ENCODE measurements at places on chromosomes 2 and 18.
A peak's percentile ranks its signal among the peaks of the same experiment; 100 is the strongest.

DNA sequence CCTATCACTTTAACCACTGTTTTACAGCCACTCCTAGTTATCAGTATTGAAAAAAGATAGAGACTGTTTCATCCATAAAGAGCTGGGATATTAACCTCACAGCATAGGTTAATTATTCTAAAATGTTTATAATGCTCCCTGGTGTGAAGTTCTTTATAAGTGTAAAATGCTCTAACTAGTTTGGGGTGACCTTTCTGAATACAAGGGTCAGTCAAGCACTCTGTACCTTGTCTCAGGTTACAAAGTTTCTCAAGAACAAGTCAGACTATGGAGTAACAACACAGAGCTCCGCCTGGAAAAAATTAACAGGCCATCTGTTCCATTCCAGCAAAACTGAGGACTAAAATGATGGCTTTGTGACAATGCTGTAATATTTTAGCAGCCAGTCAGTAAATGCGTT lies 107.4 kb downstream of the NOL4 start:
- no peak for ATAC-seq

GRCh38 chr2:204436230-204436629 lies 109.0 kb upstream of the PARD3B start:
- no peak for ATAC-seq

GRCh38 chr2:241033336-241033987 lies 35.0 kb downstream of the SNED1 start:
- ATAC-seq: no peak

DNA sequence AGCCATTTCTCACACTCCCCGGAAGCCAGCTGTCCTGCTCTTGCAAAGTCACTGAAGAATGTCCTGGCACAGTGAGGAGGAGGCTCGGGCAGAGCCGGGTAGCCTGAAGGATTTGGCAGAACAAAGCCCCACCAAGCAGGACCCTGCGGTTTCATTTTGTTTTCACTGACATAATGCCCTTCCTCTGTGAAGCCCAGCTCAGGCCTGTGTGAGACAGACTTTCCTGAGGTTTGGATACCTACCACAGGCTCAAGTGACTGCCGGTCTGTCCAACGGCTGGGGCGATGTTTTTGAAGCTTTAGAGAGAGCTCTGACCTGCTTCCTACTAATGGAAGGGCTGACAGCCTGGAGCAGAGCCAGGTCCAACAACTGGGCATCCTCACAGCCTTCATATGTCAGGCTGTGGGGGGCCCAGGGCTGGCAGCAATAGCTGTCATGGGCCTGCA lies 99.8 kb upstream of the FZD7 start:
- no peak for ATAC-seq

- no peak for ATAC-seq
Measured at GRCh38 chr2:197209742-197210408, 100.7 kb downstream of the ANKRD44 start.

- ATAC-seq: no peak
Measured at GRCh38 chr2:237350070-237350469, 63.9 kb downstream of the COL6A3 start.

- peak; percentile 37 for ATAC-seq
Measured at GRCh38 chr2:189698020-189698887, 23.8 kb downstream of the ANKAR start.

- ATAC-seq: peak; percentile 44
Measured at GRCh38 chr2:170530284-170530745, 184.8 kb upstream of the SP5 start.

DNA sequence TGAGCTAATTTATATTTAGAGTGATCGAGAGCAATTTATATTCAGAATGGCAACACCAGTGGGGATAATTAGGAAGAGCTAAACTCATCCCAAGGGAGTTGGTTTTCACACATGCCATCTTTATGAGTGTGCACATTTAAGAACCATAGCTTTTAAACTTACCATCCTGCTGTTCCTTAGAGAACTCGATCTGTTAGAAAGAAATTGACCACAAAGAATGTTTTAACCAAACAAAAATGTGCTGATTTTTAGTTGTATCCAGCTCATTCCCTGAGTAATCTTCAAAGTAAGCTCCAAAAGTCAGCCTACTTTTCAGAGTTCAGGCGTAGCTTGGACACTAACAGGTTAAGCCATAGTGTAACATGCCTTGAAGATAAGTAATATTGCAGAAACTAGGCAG lies 12.6 kb downstream of the MYL1 start:
- no peak for ATAC-seq

GRCh38 chr2:174332217-174332963 lies 2.4 kb upstream of the SP9 start:
- ATAC-seq: no peak

- no peak for ATAC-seq
Measured at GRCh38 chr2:207896525-207897285, 127.0 kb upstream of the FZD5 start.

Data from esophagus mucosa (tissue), 1 donor.